Activated T-helper 1 cell treated with anti-CD3 and anti-CD28 coated beads, Interleukin-12 subunit alpha, Interleukin-12 subunit beta, Interleukin-2, Interleukin-4 antibody, amounts not matched to agents 30 ng/mL and 10 ng/mL and 1 ng/mL, durations not matched to agents 14 hours and 24 hours and 36 hours (primary cell): ENCODE measurements at places on chromosomes 7 and 10.

- no peak for DNase-seq
Measured at GRCh38 chr10:420154-421121, 269.0 kb downstream of the DIP2C start.

GRCh38 chr10:13440185-13441061, 88.4 kb downstream of the BEND7 start:
- peak; percentile 43 for DNase-seq

GRCh38 chr10:93376372-93377293, 105.5 kb downstream of the MYOF start:
- DNase-seq = peak; percentile 46

- no peak for DNase-seq
Measured at GRCh38 chr7:94022550-94022949, 18.4 kb upstream of the BET1 start.

GRCh38 chr10:125263551-125263950, 103.2 kb upstream of the CTBP2 start:
- DNase-seq = no peak

GRCh38 chr10:59027975-59028655, 148.3 kb upstream of the PHYHIPL start:
- DNase-seq = no peak

GRCh38 chr7:88586219-88586618, 173.3 kb upstream of the ZNF804B start:
- DNase-seq = no peak

- no peak for DNase-seq
Measured at GRCh38 chr10:60009710-60010383, 103.5 kb upstream of the CCDC6 start.

DNA sequence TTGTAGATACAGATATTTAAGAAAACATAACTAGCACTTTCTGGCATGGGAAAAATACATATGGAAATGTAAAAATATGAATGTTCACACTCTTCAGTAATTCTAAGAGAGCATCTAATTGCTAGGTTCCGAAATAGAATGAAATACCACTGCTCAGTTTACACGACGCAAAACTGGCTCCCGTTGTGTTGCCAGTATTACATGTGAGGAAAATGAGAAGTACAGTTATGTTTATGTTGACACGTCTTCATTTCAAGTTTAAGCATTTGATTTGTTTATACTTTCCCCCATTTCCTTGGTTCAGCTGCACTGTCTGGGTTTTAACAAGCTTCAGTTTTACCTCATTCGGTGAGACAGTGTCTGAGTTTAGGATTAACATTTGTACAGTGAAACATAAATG, 275.8 kb upstream of the SEMA3D start:
- no peak for DNase-seq

DNA sequence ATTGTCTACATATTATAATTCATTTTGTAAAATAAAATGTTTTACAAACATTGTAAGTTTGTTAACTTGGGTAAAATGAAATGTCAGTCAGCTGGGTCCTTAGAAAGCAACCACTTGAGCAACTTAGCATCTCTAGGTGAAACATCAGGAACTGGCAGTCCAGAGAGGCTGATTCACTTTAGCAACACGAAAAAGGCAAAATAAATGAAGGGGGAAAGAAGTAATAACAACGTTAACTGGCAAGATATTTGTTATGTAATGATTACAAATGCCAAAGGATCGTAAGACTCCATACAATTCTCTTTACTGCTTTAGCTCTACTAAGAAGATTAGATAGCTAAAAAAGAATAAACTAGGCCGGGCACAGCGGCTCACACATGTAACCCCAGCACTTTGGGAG, 5.0 kb downstream of the PDZD8 start:
- no peak for DNase-seq

DNA sequence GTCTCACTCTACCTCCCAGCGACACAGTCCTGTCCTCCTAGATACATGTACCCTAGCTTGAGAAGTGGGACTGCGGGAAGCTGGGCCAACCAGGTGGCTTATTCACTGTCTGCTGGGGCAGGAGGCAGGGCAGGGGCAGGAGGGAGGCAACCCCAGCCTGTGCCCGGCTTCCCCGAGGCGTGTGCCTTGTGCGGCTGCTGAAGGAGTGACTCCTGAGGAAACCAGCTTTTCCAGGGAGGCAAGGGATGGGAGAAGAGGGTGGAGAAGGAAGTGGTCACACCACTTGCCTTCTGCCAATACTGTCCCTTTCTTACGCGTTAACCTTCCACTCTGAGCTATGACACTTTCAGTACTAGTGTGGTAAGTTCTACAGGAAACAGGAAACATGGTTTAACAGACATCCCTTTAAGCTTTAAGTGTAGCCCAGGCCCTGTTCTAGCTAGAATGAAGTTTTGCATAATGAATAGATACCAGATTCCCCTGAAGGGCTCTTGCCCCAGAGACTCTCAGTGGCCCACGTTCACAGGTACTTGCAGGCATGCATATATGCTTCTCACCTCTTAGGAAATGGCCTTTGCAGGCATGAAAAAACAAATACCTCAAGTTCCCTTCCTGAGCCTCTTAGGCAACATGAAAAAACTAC, 40.6 kb downstream of the SYPL1 start:
- DNase-seq = peak; percentile 44

- DNase-seq = no peak
Measured at GRCh38 chr10:11319990-11320602, 291.4 kb downstream of the USP6NL start.

GRCh38 chr10:51896849-51897248, 197.5 kb upstream of the CSTF2T start:
- DNase-seq = no peak

DNA sequence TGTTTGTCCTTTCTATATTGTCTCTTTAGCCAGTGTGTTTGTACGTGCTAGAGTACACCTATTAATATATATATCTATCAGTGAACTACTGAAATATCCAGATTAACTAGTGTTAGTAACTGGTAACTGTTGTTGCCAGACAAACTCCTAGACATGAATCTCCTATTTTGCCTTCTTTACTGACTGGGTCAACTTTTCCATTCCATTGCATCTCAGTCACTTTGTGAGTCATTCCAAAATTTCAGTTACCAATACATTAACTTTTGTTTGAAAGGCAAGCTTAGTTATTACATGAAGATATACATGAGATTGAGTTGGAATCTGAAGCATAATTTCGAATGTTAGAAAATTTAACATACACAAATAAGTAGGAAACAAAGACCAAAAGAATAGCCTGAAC, 51.4 kb downstream of the BTAF1 start:
- no peak for DNase-seq

DNA sequence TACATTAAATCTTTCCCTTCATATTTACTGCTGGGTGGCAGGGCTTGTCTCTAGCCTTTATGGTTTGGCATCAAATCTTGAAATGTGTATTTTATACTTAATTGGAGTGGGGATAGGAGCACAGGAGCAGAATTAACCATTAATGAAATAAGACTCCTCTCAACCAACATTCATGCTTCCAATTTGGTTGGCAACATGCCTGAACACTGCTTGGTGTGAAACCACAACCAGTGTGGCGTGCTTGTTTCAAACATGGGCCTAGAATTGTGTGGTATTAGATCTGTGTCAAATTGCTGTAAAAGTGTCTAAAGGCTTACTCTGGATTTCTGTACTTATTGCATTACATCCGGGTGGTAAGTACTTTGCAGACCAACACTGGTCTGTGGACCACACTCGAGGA, 25.1 kb upstream of the VPS41 start:
- no peak for DNase-seq

GRCh38 chr10:21193196-21193595, 296.1 kb upstream of the NEBL start:
- no peak for DNase-seq

- no peak for DNase-seq
Measured at GRCh38 chr10:48309711-48310226, 3.3 kb downstream of the MAPK8 start.
